ENCODE measurements at places on chromosomes 6 and 20.
A peak's percentile ranks its signal among the peaks of the same experiment; 100 is the strongest.

DNA sequence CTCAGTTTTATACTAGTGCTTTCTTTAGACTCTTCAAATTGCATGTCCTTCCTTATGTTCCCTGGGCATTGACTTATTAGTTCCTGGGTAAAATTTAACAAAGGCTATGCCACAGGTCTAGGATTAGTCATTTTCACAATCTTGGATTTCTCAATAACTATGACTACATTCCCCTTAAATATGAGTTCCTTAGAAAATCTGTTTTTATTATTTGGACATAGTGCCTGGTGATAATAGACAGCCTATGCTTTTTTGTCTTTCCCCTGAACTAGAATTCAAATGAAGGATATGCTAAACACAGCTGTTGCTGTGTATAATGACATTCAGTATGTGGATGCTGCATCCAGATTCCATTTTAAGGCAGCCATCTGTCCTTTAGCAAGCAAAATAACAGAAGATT lies 1252.8 kb upstream of the GJE1 start:
- no peak for DNase-seq

GRCh38 chr20:24634855-24635254 lies 165.4 kb downstream of the SYNDIG1 start:
- no peak for DNase-seq

GRCh38 chr6:24492475-24492874 lies 2.3 kb upstream of the ALDH5A1 start:
- no peak for DNase-seq

- DNase-seq, result no peak
These were observed 175.5 kb upstream of the FOXQ1 start for GRCh38 chr6:1136415-1136774.

GRCh38 chr6:11585426-11586016 lies 48.0 kb downstream of the TMEM170B start:
- DNase-seq, result peak; percentile 9

DNA sequence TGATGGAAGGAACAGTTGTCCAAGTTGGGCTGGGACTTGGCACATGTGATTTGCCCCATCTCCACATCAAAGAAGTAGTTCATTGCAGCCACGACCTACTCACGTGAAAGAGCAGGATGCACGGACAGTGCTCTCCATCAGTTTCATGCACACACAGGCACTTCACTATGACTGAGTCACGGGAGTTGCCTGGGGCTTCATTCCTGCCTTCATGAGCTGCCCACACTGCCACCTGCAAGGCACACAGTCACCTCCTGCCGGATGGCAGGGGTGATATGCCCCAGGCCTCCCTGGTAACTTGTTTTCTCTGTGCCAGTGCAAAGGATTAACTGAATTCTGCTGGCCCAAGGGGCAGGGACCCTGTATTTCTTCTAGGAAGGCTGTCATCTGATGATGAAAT lies 22.8 kb downstream of the CST5 start:
- no peak for DNase-seq

DNA sequence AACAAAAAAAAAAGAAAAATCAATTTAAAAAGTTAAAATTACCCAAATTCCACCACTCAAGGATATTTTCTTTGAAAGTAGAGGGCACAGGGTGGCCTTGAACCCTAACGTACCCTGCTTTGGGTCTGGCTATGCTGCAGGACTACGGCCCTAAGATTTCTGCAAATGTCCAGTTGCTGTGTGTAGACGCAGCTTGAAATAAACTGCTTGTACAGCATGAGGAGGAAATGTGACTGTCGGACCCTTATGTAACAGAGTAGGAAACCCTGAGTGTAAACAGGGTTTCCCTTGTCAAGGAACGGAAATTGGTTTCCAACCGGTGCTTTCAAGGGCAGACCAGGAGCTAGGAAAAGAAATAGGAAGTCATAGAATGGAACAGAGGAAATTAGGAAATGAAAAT lies 60.7 kb upstream of the SHLD1 start:
- DNase-seq, result no peak
